ENCODE measurements at places on chromosomes 7 and 10.

DNA sequence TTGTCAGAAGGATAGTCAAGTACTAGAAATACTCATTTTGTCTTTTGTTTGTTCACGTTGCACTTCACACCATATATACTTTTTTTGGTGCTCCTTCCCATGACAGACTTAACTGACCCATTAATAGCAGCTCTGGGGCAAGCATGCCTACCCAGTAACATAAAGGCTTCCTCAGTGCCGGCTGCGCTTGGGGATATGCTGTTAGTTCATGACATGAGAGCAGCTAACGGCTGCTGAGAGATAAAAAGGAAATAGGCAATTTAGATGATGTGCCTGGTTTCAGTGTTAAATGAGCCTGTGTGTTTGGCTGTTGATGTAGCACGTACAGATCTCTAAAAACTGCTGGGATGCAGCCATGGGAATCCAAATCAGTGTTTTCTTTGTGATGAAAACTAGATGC is 86.4 kb downstream of the TAX1BP1 start:
- DNase-seq: no peak

GRCh38 chr10:47261121-47261520 is 38.9 kb upstream of the GDF10 start:
- DNase-seq: no peak

GRCh38 chr10:5828725-5829124 is 15.5 kb upstream of the GDI2 start:
- no peak for DNase-seq

- no peak for DNase-seq
Observed at GRCh38 chr10:50857579-50857978, 27.8 kb downstream of the A1CF start.

DNA sequence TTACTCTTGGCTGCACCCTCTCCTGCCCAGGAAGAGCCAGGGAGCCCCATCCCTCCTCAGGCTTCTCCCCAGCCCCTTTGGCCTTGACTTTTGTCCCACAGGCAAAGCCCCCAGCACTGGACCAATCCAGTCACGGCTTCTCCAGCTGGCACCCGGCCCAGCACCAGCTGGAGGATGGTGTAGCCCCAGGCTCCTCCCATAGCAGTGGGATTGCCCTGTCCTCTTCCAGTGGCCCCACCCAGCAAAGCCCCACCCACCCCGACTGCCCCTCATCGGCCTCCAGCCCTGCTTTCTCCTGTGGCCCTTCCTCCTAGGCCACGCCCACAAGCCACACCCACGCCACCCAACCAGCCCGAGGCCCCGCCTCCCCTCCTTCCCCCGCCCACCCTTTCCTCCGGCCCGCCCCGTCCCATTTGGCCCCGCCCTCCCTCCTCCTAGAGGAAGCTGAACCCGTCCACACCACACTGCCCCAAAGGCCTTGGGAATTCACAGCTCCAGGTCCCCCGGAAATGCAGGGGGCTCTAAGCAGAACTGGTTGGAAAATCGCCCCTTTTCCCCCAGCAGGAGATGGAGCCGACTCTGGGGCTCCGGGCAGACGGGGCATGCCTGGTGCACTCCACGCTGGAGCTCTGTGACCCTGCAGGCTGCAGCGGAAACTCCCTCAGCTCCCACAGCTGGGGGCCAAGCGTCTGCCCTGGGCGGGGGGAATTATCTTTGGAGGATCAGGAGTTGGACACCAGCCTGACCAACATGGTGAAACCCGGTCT is 25.2 kb downstream of the GET4 start:
- peak; percentile 99 for DNase-seq

DNA sequence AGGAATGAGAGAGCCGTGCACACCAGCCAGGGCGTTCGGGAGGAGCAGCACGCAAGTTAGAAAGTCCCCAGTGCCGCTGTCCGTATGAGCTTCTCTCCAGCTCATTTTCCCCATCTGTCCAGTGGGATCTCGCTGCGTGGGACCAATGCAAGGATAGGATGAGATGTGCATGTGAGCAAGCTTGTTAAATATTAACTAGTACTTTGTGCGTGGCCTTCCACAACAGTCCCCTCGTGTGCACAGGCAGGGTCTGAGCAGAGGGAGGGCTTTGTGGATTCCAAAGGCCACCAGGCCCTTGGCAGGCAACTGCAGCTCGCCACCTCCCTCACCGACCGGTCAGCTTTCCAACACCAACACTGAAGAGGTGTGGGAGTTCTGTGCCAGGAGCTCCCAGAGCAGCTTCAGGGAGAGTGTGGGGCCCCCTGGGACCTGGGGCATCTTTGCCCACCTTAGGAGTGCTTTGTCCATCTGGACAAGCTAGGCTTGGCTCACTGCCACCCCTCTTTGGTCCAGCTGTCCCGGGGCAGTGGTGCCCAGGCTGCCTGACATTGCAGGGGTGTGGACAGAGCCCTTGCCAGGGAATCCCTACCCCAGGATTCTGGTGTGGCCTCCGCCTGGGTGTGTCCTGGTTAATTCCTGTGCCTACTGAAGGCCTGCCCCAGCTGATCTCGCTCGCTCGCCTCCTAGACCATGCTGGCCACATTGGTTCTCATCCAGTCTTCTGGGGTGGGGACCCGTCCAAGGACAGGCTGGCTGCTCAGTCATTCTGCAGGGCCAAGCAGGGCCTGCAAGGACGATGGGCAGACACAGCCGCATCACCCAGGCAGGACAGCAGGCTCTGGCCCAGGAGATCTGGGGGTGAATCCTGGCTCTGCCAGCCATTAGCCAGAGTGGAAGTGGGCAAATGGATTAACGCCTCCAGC is 5.3 kb downstream of the FAM20C start:
- no peak for DNase-seq

DNA sequence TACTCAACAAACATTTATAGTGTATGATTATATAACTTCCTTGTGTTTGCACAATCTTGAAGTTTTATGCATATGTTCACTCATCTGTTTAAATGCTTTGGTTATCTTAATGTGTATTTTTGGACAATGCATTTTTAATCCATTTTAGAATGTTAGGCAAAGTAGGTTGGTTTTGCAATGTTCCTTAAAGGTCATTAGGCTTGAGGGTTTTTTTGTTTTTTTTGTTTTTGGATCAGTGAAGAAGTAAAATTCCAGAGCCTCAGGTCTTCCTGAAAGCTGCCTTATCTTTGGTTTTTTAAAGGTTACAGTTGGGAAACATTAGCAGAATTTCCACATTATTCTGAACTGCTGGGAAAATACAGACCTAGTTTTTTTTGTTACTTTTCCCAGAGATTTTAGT is 12.8 kb downstream of the MDFIC start:
- DNase-seq: no peak

Data from osteoblast (primary cell).